ENCODE measurements at places on chromosomes 16 and 17. TPM values are rescaled to one million over a fixed set of nuclear protein-coding genes. Genes with fewer than 3 reads are reported as not detected.

The ITGAX gene
- total RNA-seq: 0.42 TPM

The FAM117A gene
- total RNA-seq: 5.0 TPM

The MT4 gene
- not detected for total RNA-seq

The OR2C1 gene
- total RNA-seq: not detected

The CD300H gene
- total RNA-seq: not detected

The FBXL16 gene
- total RNA-seq: not detected

The SLC38A8 gene
- not detected for total RNA-seq

The NUDT7 gene
- total RNA-seq: 4.5 TPM

The ATP1B2 gene
- not detected for total RNA-seq

The EVPL gene
- 0.06 TPM for total RNA-seq

The SOX9 gene
- 7.4 TPM for total RNA-seq

The RHBDF1 gene
- 9.3 TPM for total RNA-seq

The CCL3 gene
- 0.46 TPM for total RNA-seq

The RHBDL3 gene
- total RNA-seq: 0.57 TPM

The MT1H gene
- total RNA-seq: not detected

The BICDL2 gene
- not detected for total RNA-seq

The GRAPL gene
- total RNA-seq: not detected

The FBXO31 gene
- 22.1 TPM for total RNA-seq

The IGF2BP1 gene
- total RNA-seq: 15.2 TPM

The ASPHD1 gene
- total RNA-seq: 2.2 TPM

GRCh38 chr16:46899443-46900143 lies 15.4 kb downstream of the GPT2 start:
- DNase-seq: peak; percentile 36

GRCh38 chr17:1385861-1386260 lies 14.2 kb downstream of the YWHAE start:
- DNase-seq: no peak

DNA sequence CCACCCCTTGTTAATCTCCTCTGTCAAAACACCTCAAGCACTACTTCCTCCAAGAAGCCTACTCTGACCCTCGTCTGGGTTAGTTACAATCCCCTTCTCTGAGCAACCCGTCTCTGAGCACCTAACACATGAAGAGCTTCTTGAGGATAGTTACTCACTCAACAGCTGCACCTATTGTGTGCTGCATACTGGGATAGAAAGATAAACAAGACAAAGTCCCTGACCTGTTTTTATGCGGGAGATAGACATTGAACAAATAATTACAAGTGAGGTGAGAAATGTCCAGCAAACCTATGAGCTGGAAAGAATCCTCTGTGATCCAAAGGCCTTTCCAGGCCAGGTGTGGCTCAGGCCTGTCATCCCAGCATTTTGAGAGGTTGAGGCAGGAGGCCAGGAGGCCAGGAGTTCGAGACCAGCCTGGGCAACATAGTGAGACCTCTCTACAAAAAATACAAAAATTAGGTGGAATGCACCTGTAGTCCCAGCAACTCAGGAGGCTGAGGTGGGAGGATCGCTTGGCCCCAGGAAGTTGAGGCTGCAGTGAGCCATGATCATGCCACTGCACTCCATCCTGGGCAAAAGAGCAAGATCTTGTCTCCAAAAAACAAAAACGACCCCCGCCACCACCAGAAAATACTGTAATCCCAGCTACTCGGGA lies 5.5 kb upstream of the ZNF771 start:
- DNase-seq: no peak

DNA sequence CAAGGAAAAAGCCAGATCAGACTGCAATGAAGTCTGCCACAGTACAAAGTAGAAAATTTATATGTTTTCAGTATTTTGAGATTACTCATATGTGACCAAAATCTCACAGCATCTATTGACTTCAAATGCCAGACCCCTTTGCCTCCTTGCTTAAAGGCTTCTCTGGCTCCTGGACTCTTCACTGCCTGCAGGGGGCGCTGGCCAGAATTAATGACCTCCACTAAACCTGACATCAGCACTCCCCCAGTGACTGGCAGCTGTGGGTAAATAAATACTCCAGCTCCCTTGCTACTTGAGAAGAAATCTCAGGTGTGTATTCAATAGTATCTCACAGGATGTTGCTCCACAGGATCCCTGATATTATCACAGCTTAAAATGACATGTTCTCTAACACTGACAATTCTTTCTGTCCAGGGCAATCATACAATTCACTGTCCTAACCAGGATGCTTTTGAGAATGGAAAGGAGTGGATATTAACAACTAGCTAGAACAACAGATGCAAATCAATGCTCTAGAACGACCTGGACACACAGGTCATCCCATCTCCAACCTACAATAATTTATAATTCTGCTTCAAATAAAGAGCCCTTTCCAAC lies 4.0 kb downstream of the BECN1 start:
- peak; percentile 43 for DNase-seq

- no peak for DNase-seq
Measured at GRCh38 chr16:79362300-79362970, 238.1 kb downstream of the MAF start.

GRCh38 chr17:50196826-50197225 lies 4.6 kb downstream of the COL1A1 start:
- no peak for DNase-seq

- DNase-seq: peak; percentile 48
Measured at GRCh38 chr17:78400581-78401240, 22.3 kb downstream of the PGS1 start.

GRCh38 chr16:73232555-73233328 lies 184.8 kb upstream of the ZFHX3 start:
- DNase-seq: peak; percentile 86

- no peak for DNase-seq
Measured at GRCh38 chr17:55693254-55694216, 29.1 kb downstream of the TMEM100 start.

- DNase-seq: no peak
Measured at GRCh38 chr17:38743556-38744171, 4.5 kb downstream of the PCGF2 start.

- peak; percentile 43 for DNase-seq
Measured at GRCh38 chr17:29557085-29557738, 9.6 kb downstream of the ABHD15 start.

- DNase-seq: no peak
Measured at GRCh38 chr17:63537991-63538692, 12.1 kb upstream of the DCAF7 start.

- peak; percentile 95 for DNase-seq
Measured at GRCh38 chr17:64129765-64130558, at the start of gene ERN1. ERN1 (minus strand) TSS chr17:64130144; CDS start chr17:64130029, 115 bp downstream.

DNA sequence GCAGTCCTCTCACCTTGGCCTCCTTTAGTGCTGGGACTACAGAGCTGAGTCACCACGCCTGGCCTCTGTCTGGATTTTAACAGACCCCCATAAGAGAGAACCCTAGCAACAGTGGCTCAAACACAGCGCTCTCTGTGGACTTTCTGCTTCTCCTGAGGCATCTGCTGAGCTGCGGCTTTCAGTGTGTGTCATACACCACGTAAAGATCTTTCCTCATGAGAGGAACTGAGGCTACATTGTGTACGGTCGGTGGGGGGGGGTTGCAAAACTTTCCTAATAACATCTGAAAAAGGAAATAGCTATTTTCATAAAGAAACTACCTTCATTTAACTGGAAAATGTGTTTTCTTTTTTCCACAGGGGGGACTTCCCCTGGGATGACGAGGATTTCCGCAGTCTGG lies 32.9 kb downstream of the DEF8 start:
- no peak for DNase-seq

- DNase-seq: no peak
Measured at GRCh38 chr17:82662711-82663261, 14.5 kb upstream of the WDR45B start.

GRCh38 chr17:67759355-67760171 lies 41.8 kb downstream of the NOL11 start:
- no peak for DNase-seq

GRCh38 chr17:61816538-61816937 lies 46.8 kb downstream of the BRIP1 start:
- DNase-seq: no peak

- no peak for DNase-seq
Measured at GRCh38 chr16:80082906-80083305, 457.9 kb upstream of the DYNLRB2 start.

DNA sequence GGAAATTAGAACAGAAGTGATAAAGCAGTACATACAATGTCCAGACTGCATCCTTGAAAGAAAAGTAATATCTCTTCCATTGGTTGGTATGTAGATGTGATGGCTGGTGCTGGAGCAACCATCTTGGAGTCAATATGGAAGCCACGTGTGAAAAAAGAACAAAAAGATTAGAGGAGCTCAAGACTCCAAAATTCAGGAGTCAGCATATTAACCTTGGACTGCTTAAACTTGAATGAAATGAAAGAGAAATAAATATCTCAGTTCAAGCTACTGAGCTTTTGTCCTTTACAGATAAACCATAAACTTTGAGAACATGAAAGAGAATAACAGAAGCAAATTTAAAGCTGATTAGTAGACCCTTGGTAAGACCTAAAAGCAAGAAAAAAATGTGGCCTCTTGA lies 197.9 kb downstream of the HS3ST3B1 start:
- DNase-seq: no peak

DNA sequence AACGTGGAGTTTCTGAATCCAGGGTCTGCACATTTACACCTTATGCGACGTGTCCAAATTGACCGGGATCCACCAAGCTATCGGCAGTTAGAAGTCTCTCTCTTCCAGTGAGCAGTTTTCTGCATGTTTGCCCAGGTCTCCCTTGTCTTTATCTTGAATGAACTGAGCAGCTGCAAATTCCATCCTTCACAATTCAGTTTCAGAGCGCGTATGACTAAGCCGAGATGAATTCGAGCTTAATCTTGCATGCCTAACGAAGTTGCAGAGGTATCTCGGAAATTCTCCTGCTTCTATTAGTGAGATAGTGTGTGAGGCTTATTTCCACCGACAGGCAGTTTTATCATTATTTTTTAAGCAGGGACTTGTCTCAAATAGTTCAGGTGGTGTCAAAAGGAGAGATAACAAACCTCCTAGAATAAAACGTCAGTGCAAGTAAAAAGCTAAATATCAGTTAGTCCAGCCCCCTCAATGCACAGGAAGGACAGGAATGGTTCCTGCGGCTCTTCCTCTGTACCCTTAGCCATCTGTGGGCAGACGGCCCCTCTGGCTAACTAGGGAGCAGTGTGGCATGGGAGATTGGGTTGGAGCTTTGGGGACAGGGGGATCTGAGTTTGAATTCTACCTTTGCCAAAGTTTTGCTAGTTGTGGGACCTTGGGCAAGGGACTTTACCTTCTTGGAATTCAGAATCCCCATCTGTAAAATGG lies 93.0 kb upstream of the GPR139 start:
- DNase-seq: peak; percentile 46

DNA sequence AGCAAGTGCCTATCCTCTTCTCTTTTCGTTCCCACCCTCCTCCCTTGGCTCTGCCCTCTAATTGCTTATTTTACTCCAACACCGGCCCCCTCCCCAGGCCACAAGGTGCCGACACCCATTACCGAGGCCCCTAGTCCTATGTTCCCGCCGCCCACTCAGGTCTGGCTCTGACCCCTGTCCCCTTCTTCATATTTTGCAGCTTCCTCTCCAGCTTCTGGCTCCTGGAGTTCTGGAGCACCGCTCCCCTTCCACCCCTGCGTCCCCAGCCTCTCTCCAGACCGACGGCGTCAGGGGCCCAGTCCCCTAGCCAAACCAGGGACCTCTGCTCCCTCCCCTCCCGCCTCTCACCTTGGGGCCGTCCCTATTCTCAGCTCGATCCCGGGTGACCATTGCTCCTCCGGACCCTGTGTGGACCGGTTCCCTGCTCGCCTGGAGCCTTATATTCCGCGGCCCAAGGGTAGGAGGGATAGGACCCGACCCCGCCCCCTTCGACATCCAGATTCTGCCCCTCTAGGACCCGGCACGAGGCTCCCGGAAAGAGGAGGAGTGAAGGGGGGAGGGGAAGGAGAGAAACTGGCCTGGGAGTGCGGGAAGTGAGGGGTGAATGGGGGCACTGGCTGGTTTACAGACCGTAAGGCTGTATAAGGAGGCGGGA lies at the start of gene HES7:
TSS of gene HES7 (minus strand) at position 412 of the 655 bp plus-strand sequence. CDS start at position 390, 22 bp downstream.
- peak; percentile 51 for DNase-seq

GRCh38 chr16:74748616-74749026 lies 26.0 kb downstream of the FA2H start:
- DNase-seq: no peak

DNA sequence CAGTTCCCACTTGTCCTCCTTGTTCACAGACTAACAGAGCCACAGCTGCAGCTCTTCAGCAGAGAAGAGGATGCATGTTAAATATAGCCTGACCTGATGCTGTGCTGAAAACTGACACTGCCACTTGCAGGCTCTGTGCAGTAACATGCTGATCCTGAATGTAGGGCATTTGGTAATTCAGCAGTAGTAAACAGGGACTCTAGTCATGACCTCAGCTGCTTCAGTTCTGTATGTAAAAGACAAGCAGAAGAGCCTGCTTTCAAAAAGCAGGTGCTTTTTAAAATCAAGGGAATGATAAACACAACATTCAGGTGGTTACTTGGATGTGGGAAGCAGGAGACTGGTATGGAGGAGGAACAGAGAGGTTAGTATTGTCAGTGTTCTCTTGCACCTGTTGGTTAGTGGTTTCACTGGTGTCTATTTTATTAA lies 33.8 kb downstream of the ESRP2 start:
- DNase-seq: no peak

DNA sequence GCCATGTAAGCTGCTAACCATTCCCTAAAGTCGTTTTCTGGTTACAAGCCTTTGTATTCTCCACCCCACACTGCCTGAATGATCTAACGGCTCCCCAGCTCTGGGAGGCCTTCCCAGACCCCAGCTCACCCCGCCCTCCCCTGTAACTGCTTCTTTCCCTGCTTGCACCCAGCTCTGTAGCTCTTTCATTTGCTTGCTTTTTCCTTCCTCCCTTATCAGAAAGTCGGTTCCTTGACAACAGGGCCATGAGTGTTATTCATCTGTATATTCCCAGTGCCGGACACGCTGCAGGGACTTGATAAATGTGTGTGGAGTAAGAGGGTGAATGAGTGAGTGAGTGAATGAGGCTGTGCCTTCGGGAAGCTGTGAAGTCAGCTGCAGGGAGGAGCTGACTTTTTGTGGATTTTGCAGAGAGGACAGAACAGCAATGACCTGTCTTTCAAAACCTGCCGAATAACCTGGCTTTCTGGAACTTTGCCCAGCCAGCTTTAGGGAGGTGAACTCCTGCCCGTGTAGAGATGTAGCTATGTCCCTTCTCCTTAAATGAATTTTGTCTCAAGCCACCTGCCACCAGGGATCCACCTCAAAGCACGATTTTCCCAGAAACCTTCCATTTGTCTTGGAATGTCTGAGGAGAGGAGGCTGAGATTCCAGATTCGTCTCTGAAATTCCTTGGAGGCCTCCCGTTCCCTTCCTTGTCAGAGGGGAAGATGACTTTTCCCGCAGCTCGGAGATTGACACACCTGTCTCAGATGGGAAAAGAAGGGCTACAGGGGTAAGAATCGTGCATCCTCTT lies 20.0 kb upstream of the CACNG4 start:
- peak; percentile 40 for DNase-seq

- no peak for DNase-seq
Measured at GRCh38 chr17:66965801-66966262, 1.3 kb downstream of the CACNG4 start.

DNA sequence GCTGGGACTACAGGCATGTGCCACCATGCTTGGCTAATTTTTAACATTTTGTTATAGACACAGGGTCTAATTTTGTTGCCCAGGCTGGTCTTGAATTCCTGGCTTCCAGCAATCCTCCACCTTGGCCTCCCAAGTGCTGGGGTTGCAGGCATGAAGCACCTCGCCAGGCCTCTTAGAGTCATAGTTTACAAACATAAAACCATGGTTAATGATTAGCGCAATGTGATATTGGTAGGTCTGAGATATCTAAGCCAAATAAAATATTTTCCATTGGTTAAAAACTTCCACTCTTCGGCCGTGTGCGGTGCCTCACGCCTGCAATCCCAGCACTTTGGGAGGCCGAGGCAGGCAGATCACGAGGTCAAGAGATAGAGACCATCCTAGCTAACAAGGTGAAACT lies 16.6 kb downstream of the TXNDC11 start:
- DNase-seq: no peak

- DNase-seq: no peak
Measured at GRCh38 chr17:76492123-76492988, 8.9 kb downstream of the RHBDF2 start.

Measured in Daoy (cell line).